ENCODE measurements at places on chromosomes 2 and 18. TPM values are rescaled to one million over a fixed set of nuclear protein-coding genes. Genes with fewer than 3 reads are reported as not detected.

Gene HJURP
- total RNA-seq = 0.07 TPM

Gene HOXD13
- not detected for total RNA-seq

Gene CRYGD
- 1.5 TPM for total RNA-seq

Gene GAL3ST2
- total RNA-seq = not detected

Gene SLC14A1
- 0.23 TPM for total RNA-seq

Gene SPC25
- 2.4 TPM for total RNA-seq

Gene BOLL
- total RNA-seq = not detected

Gene SDC1
- 3.0 TPM for total RNA-seq

Gene REEP1
- 0.58 TPM for total RNA-seq

Gene C1QL2
- total RNA-seq = 0.23 TPM

Gene ATP6V1B1
- 1.6 TPM for total RNA-seq

Gene ATG9A
- 32.2 TPM for total RNA-seq

Gene CFLAR
- 50.0 TPM for total RNA-seq

Gene TCF23
- 26.3 TPM for total RNA-seq

Gene CRYGC
- total RNA-seq = not detected

Gene TWIST2
- total RNA-seq = 104 TPM

Gene NR4A2
- 45.6 TPM for total RNA-seq

DNA sequence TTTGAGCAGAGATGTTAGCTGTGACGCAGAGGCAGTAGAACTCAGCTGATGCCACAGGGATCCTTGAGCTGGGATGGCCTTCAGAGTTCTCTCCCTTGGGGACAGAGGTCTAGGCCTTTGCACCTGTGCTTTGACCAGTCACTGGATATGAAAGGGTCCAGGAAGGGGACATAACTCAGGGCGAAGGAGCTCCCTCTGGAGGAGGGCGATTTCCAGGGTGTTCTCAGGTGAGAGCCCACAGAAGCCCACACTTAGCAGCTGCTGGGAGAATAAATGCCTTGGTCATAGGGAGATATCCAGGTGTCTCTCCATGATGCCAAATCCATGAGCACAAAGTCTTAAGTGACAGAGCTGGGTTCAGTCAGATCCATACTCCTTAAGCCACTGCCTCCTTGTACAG, 369.2 kb downstream of the NYAP2 start:
- no peak for DNase-seq

GRCh38 chr2:43609290-43609918, 13.6 kb upstream of the THADA start:
- DNase-seq = no peak

DNA sequence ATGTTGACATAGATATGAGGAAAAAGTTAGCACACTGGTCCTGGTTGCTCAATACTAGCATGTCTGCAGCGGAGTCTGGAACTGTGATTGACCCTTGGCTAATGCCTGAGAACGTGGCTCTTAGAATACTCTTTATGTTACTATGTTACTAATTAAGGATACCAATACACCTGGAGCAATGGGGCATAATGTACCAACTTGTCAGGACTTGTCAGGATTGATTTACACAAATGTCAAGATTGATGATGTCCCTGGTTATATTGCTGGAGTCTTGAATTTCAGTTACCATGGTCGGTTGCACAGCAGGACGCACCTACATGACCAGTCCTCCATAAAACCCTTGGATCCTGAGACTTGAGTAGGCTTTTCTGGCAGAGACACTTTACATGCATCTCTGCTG, 810.9 kb downstream of the CPS1 start:
- DNase-seq = no peak

- DNase-seq = no peak
Measured at GRCh38 chr2:135050684-135051083, 1.4 kb upstream of the RAB3GAP1 start.

DNA sequence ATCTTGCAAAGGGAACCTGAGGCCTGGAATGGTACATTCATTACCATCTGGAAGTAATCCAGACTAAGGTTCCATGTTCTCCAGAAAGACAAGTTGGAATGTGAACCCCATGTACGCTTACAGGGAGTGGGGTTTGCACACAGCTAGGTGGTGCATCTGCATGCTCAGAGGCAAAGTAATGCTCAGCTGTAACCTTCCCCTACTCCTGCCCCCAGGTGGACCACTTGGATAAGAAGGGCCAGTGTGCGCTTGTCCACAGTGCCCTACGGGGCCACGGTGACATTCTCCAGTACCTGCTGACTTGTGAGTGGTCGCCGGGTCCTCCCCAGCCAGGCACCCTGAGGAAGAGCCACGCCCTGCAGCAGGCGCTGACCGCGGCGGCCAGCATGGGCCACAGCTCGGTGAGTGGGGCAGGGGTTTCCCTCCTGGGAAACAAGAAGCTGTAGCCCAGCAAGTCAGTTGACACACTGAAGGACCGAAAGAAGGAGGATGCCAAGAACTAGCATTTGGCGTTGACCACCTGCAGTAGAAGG, 90.0 kb downstream of the WDSUB1 start:
- DNase-seq = no peak

DNA sequence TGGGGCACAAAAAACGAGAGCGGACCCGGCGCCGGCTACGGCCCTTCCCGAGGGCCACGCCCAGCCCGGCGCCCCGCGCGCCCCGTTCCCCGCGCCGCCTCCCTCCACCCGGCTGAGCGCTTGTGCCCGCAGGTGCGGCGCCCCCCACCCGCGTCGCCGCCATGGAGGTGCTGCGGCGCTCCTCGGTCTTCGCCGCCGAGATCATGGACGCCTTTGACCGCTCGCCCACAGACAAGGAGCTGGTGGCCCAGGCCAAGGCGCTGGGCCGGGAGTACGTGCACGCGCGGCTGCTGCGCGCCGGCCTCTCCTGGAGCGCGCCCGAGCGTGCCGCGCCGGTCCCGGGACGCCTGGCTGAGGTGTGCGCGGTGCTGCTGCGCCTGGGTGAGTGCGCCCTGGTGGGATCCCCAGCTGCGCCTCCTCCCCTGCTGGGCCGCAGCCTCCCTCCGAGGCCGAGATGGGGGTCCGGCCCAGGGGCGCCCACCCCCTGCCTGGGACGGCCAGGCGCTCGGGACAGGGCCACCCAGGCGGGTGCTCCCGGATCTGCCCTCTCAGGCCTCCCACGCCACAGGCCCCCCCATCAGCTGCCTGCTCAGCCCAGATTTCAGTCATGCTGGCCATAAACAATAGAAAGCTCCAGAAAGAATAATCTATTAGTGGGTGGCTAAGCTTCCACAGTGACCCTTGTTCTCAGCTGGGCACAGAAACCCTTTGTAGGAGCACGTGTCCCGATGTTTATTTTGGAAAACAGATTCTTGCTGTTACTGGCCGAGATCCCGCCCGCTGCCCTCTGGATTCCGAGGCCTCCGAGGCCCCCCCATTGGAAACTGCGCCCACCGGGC, 997 bp downstream of the BOK start:
- peak; percentile 33 for DNase-seq

DNA sequence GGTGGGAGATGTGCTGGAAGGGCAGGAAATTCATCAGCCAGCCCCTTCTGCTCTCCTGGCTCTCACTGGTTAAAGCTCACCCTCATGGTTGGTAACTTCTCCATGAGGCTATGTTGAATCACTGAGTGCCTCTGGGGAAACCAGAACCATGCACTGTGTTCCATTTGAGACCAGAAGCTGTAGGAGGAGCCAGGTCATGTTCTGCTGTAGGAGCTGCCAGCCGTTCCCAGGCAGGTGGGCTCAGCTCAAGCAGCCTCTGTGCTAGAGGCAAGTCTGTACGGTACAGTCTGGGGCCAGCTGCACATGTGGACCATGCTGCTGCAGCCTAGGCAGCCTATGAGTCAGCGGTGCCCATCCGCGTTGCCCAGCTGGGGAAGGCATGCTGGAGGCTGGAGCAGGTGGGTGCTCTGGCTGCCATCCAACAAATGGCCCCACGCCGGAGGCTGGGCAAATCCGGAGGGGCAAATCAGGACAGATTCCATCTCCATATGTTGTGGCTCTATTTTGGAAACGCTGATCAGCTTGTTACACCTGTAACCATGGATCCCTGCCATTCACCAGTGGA, 22.0 kb upstream of the KCNF1 start:
- no peak for DNase-seq

DNA sequence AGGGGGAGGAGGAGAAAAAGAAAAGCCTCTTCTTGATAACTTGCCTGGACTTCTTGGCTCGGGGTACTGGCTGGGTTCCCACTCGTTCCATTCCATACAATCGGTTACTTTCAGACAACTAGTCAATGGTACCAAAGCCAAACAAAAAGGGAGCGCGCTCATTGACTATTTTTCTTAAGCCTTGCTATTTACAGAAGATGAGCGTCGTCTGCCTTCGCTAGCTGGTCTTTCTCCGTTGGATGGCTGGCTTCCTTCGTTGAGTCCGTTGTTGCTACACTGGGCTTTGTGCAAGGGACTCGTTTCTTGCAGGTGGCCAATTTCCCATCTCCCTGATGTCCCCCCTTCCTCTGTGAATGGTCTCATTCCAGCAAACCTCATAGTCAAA, 260.4 kb downstream of the ZNF516 start:
- DNase-seq = no peak

GRCh38 chr2:202147775-202148174, 74.7 kb downstream of the KIAA2012 start:
- no peak for DNase-seq

DNA sequence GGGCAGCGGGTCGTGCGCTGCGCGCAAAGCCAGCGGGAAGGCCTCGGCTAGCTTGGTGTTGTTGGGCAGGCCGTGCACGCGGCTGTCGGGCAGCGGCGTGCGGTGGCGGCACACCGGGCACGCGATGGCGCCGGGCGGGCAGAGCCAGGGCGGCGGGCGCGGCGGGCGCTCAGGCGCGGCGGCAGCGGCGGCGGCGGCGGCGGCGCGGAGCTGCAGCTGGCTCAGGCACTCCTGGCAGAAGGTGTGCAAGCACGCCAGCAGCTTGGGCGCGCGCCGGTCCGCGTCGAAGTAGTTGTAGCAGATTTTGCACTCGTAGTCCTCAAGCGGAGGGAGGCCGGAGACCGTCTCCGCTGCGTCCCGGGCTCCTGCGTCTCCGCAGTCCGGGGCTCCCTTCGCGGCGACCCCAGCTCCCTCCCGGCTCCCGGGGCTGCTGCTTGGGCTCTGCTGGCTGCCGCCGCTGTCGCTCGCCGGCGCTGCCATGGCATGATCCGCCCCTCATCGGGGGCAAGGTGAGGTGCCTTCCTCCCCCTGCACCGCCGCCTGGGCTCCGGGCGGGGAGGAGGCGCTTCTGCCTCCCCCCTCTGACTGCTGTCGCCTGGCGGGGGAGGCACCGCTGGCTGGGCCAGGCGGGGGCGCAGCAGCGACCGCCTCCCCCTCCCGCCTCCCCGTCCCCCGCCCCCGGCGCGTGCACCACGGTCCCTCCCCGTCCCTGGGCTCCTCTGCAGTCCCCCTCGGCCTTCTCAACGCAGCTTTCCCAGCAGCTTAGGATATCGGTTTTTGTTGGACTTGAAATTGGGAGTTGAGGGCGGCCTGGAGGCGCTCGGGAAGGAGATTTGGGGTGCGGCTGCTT, 21.0 kb upstream of the PAX3 start:
- DNase-seq = no peak

GRCh38 chr2:11346023-11346482, 1.6 kb upstream of the ROCK2 start:
- no peak for DNase-seq

DNA sequence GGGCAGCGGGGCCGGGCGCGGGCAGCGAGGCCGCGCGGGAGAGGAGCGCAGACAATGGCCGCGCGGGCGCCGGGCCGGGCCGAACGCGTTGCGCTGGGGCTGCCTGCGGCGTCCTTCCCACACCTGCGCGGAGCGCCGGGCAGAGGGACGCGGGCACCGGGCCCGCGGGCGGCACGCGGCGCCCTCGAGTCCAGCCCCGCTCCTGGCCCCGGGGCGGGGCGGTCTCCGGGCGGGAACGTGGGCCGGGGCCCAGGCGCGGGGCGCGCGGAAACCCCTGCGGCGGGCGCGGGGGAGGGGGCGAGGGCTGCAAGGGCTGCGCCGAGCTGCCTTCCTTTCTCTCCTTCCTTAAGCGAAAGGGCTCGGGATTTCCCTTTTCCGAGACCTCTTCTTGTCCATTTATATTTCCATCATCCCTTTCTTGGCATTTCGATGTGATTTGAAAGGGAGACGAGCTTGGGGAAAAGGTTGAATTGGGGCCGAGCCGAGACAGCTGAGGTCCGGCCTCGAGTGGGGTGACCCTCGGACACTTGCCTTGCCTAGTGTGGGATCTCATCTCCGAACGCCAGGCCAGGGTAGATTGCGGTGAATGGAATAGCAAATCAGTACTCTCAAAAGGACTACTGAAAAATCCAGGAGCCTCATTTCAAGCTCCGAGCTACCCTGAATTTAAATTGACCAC, 676 bp downstream of the KLHL23 start:
- DNase-seq = peak; percentile 25

- no peak for DNase-seq
Measured at GRCh38 chr2:101204400-101205115, 48.1 kb upstream of the CNOT11 start.

GRCh38 chr2:142791335-142791734, 86.1 kb upstream of the KYNU start:
- DNase-seq = no peak

DNA sequence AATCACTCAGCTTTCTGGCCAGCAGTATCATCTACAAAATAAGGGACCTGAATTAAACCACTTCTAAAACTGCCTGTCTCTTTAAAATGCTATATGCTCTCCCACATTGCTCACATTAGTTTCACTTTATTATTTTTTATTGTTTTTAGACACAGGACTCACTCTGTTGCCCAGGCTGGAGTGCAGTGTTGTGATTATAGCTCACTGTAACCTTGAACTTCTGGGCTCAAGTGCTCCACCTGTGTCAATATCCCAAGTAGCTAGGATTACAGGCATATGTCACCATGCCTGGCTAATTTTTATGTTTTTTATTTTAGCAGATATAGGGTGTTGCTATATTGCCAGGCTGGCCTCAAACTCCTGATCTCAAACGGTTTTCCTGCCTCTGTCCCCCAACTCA, 591.3 kb upstream of the ZNF804A start:
- DNase-seq = no peak
